ENCODE measurements at places on chromosomes 5 and 9.

GRCh38 chr5:31638345-31638744, 586 bp upstream of the PDZD2 start:
- DNase-seq = no peak

GRCh38 chr5:127373858-127374491, 83.4 kb downstream of the MEGF10 start:
- DNase-seq = no peak

- DNase-seq = no peak
These were observed 153.5 kb upstream of the KIF2A start for GRCh38 chr5:62152394-62153087.

GRCh38 chr5:135944967-135945560, 9.7 kb downstream of the LECT2 start:
- DNase-seq = no peak

- DNase-seq = no peak
These were observed 13.2 kb upstream of the FBP2 start for GRCh38 chr9:94606646-94607422.

DNA sequence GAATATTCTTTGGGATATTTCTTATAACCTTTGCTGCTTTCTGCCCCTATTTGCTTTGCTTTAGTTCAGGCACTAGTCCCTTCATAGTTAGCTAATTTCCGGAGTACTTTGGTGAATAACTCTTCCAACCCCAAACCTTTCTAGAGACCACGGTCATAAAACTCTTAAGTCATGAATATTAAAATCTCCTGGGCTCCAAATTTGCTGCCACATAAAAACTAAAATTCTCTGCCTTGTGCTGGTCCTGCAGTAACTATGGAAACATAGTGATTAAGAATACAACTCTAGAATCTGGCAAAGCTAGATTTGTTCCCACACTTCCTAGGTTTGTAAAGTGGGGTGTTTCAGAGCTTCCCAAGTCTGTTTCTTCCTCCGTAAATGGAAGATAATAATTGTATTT, 10.0 kb upstream of the ACTBL2 start:
- no peak for DNase-seq

- no peak for DNase-seq
These were observed 17.2 kb downstream of the STARD4 start for GRCh38 chr5:111495159-111495558.

- no peak for DNase-seq
These were observed 69.1 kb upstream of the NR4A3 start for GRCh38 chr9:99752417-99753109.

GRCh38 chr9:38110476-38110875, 41.4 kb upstream of the SHB start:
- DNase-seq = no peak

DNA sequence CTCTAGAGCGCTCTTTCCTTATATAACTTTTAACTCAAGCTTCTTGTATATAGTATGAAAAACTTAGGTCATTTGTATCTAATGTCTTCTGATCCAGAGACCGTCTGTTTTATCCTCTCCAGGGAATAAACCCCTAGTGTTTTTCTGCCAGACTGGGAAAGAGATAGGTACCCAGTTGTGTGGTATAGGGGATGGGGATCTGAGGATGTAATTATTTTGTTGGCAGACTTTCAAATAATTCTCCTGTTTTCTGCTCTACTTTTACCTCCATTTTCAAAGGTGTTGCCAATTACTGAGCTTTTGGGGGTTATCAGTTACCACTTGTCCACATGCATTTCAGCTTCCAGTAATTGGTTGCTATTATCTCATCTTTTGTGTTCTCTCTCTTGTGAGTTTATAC, 17.9 kb downstream of the CCDC171 start:
- no peak for DNase-seq

- no peak for DNase-seq
These were observed 42.0 kb downstream of the SUB1 start for GRCh38 chr5:32627219-32627870.

GRCh38 chr5:159359408-159359807, 29.1 kb upstream of the IL12B start:
- DNase-seq = no peak

- DNase-seq = no peak
These were observed 257.1 kb downstream of the FBXL7 start for GRCh38 chr5:15757103-15757502.

DNA sequence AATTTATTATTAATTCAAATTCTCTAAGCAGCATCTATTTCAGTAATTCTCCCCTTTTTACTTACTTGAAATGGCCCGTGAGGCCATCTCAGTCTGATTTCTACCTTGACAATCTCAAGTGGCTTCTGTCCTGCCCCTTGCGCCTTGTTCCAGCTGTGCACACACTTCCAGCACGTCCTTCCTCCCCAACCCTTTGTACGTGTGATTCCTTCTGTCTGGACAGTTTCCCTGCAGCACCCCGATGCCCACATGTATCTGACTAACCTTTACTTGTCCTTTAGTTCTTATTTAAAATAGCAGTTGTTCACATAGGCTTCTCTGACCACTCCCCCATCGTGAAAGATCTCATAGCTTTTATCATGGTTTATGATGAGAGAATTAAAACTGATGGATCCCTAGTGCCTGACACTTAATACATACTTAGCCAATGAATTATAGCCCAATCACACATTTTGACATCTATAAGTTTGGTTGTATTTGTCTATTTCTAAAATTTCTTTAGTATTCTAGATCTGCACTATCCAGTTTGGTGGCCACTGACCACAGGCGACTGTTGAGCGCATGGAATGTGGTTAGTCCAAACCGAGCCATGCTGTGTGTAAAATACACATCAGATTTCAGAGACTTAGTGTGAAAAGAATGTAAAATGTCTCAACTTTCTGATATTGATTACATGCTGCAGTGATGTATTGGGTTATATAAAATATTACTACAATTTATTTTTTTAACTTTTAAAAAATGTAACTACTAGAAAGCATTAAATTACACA, 14.3 kb downstream of the ZBTB34 start:
- no peak for DNase-seq

DNA sequence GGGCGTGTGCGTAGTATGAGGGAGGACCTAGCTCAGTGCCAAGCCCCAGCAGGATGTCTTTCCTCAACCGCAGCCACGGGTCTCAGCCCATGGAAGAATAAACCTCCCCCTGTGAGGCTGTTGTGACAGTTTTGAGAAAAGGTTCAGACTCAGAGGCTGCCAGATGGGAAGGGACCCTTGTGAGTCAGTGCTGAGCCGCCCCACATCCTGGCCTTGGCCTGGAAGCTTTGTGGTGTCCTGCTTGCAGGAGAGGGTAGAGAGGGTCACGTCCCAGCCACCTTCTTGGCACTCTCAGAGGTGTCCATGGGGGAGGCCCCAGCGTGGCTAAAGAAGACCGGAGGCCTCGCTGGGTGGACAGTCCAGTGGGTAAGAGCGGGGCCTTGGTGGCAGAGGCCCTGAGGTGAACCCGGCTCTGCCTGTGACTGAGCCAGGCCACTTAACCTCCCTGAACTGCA, 2.8 kb downstream of the GRHPR start:
- no peak for DNase-seq
